ENCODE measurements at places on chromosomes 16 and 17.
A peak's percentile ranks its signal among the peaks of the same experiment; 100 is the strongest.

DNA sequence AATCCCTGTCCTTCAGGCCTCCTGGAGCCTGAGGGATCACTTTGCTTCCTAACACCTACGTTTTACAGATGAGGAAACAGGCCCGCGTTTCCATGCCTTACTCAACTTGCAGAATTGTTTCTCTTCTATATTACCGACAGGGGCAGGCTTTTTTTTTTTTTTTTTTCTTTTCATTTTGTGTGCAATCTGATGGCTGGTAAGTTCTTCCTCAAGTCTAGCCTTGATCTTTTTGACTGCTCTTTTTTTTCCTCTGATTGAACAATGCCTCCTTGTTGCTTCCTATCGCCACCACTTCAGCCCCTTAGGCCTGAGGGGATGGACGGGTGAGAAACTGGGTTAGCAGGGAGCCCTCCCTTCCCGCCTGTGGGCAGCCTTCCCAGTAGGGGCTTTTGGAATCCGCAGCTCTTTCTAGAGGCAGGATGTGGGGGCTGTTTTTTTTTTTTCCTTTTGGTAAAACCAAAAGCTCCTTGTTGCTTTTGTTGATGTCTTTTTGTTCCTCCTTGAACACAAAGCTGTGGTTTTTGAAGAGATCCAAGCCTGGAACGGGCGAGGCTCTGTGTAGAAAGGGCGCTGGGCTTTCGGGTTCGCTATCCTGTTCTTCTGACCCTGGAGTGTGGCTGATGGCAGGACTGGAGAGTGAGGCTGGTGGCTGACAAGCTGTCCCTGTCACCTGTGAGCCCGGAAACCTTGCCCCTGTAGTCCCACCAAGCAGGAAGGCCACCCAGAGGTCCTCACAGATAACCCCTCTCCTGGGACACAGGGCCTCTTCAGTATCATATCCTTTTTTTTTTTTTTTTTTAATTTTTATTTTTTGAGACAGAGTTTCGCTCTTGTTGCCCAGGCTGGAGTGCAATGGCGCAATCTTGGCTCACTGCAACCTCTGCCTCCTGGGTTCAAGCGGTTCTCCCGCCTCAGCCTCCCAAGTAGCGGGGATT lies 14.0 kb downstream of the LASP1 start:
- no peak for DNase-seq

DNA sequence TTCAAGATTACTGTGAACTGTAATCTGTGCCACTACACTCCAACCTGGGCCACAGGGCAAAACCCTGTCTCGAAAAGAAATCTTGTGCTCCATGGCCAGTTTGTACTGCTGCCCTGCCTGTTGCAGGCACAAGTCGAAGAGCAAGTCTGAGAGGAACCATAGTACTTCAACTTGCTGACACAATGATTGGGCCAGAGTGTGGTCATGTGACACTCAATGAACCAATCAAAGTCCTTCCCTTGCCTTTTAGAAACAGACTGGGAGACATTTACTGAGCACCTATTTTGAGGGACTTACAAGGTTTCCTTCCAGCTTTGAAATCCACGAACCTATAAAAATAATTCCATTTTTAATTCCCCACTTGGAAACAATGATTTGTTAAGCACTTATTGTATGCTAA lies 39.8 kb upstream of the TMC5 start:
- DNase-seq = no peak

DNA sequence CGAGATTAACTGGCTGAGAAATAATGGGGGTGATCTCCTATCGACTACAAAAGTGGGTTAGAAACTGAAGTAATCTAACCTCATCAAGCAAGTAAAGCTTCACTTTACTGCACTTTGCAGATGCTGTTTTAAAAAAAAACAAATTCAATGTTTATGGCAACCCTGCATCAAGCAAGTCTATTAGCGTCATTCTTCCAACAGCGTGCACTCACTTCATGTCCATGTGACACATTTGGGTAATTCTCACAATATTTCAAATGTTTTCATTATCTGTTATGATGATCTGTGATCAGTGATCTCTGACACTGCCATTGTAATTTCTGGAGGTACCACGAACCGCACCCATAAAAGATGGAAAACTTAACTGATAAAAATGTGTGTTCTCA lies 70.8 kb downstream of the KANSL1 start:
- DNase-seq = no peak

GRCh38 chr17:67281053-67281452 lies 36.1 kb upstream of the HELZ start:
- no peak for DNase-seq

GRCh38 chr16:4160658-4161430 lies 44.6 kb upstream of the ADCY9 start:
- no peak for DNase-seq

DNA sequence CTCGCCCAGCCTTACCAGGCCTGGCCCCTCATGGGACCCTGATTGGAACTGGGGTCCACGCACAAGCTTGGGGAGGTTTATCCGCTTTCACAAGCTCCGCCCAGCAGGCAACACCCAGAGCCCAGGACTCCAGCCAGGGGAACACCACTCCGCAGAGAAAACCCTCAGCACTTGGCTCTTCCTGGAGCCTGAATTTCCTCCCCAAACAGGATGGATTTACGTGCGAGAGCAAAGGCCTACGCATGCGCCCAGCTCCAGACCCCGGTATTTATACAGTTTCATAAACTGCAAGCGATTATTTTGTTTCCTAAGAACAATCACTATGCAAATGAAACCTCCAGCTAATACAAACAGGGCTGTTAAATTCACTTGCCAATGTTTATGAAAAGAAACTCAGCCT lies 22.8 kb downstream of the ZNF423 start:
- DNase-seq = no peak

- DNase-seq = no peak
Observed at GRCh38 chr17:2309338-2310154, 5.8 kb downstream of the SRR start.

GRCh38 chr16:30437511-30438046 lies 7.7 kb upstream of the DCTPP1 start:
- DNase-seq = no peak

DNA sequence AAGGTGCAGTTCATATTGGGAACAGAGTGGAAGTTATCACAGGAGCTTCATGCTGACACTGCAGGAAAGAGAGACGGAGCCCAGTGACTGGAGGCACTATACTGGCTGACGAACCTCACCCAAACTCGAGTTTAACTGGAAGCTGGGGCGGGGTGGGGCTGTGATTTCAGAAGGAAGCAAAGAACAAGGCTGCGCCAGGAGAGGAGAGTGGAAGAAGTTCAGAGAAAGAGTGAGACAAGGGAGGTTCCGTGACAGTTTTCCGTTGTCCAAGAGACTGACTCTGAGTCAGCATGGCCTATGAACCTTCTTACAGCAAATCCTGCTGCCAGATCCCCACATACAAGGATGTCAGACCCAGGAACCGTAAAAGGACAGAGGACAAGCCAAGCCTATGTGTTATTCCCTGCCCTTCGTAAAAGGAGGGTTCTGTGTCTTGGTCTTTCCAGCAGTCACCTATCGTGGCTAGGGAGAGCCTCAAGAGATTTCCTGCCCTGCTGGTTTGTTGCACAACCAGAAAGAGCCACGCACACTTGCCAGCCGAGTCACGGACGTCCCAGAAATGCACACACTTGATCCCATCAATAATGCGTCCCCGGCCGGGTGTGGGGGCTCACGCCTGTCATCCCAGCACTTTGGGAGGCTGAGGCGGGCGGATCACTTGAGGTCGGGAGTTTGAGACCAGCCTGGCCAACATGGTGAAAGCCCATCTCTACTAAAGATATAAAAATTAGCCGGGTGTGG lies 5.1 kb downstream of the PITPNA start:
- DNase-seq = no peak

DNA sequence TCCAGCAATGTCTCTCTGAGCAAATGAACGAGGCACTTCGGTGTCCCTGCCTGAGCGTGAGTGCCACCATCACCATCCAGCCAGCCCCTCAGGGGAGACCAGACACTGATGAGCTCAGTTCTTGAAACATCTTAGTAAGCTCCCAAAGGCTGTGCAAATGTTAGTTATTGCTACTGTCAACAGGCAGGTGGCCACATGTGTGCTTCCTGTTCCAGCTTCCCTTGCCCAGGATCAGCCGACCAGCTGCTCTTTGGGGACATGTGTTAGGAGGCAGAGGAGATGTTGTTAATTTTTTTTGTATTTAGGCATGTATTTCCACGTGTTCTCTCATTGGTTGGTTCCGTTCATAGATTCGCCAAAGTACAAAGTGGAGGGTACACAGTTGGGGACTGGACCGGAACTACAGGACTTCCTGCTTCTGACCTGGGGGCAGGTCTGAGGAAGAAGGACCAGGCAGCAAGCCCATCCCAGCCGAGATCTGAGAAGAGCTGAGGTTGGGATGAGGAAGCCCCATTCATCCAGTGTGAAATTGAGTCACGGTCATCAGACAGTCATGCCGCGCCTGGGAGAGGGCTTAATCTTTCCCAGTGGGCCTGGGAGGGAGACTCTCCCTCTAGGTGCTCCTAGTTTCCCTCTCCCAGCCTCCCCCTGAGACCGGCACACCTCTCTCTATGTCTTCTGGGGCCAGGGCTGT lies 3.8 kb downstream of the TTYH2 start:
- DNase-seq = no peak

DNA sequence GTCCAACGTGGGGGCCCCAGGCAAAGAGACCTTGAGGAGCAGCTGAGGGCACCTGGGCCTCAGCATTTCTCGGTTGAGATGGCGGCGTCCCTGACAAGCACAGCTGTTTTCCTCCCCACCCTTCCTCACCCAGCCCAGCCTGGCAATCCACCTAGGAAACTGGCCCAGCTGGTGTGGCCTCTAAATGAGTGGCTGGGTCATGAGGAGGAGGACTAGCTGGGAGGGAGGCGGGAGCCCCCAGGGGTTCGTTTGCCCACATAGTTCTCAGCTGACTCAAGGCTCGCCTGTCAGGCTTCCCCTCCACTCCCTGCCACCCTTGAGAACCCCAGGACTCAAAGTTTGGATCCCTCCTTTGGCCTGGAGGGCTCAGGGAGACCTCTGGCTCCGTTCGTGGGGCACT lies 5.9 kb downstream of the RNF222 start:
- no peak for DNase-seq

DNA sequence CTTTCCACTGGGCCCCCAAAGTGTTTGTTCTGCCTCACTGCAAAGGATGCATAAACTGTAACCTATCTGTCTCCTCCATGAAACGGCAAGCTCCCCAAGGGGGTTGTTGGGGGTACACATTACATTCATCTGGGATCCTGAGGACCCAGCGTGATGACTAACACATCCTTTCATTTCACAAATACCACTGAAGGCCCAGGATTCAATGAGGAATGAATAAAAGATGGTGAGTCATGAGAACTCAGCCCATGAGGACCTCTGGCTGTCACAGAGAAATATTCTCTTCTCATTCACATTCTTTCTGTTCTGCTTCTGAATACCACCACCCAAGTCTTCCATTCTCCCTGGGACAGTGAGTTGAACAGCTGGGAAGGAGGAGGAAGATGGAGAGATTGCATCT lies 149.8 kb downstream of the RBFOX3 start:
- DNase-seq = no peak

- DNase-seq = no peak
Observed at GRCh38 chr16:4852221-4852872, 5.1 kb downstream of the UBN1 start.

- DNase-seq = no peak
Observed at GRCh38 chr17:63931981-63932561, at the start of gene CD79B. Gene CD79B (minus strand): TSS chr17:63932331. CDS start chr17:63932261, 70 bp downstream.

DNA sequence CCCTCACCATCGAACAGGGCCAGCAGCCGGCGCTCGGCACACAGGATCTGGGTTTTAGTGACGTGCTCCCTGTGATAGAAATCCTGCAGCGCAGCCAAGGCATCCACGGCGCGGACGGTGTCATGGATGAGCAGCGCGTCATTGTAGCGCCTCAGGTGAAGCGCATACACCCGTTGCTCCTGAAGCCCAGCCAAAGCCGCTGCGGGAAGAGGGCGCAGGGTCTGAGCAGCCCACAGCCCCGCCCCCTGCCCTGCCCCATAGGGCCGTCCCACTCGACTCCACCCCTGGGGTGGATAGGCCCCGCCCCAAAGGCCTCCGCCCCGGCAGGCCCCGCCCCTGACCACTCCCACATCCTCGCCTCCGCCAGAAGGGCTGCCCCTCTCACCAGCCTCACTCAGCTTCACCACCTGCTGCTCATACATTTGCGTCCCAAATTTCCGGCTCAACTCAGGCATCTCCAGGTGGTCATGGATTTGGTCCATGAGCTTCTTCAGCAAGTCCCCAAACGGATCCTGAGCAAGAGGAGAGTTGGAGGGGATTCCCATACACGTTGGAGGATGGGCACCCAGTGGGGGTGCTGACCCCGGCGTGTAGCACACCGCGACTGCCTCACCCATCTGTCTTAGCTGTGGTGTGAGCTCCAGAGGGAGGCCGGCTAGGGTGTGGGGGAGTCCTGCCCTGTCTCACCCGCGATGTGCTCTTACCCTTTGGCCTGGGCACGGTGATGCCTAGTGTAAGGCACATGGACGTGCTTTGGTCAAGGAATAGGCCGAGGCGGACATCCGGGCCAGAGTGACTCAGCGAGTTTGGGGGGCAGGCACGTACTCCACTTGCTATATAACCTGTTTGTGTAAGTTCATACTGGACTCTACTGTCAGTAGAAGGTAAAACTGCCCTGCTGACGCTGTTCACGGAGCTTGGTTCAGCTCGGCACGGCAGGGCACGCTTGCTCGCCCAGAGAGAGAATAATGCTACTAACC lies 4.6 kb downstream of the DHX58 start:
- DNase-seq = peak; percentile 91

DNA sequence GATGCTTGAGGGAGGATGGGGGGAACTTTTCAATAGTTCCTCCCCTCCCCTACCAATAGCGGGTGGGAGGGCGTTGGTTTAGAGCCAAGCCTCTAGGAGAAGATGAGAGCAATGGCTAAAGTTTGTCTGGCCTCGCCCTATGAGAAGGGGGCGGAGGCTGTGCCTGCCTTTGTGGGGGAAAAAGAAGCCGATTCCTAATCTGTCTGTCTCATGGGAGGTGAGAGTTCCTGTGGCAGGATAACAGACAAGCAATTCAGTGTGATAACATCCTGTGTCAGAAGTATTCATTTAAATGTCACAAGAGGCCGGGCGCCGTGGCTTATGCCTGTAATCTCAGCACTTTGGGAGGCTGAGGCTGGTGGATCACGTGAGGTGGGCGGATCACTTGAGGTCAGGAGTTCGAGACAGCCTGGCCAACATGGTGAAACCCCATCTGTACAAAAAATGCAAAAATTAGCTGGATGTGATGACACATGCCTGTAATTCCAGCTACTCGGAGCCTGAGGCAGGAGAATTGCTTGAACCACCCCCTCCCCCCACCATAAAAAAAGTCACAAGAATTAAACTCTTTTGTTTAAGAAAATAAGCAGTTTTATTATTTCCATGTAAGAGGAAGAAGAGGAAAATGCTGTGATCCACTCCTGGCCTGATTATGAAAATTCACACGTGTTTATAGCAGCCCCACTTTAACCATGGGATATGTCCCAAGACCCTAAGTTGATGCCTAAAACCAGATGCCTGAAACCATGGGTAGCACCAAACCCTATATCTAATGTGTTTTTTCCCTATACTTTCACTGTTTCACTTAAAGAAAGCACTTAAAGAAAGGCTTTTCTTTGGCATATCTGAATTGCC lies 1.7 kb downstream of the SLFN5 start:
- DNase-seq = peak; percentile 57

GRCh38 chr17:42537156-42537805 lies 1.2 kb downstream of the NAGLU start:
- no peak for DNase-seq

Measured in effector CD8-positive, alpha-beta T cell (primary cell).